ENCODE measurements at places on chromosomes 4 and X.

DNA sequence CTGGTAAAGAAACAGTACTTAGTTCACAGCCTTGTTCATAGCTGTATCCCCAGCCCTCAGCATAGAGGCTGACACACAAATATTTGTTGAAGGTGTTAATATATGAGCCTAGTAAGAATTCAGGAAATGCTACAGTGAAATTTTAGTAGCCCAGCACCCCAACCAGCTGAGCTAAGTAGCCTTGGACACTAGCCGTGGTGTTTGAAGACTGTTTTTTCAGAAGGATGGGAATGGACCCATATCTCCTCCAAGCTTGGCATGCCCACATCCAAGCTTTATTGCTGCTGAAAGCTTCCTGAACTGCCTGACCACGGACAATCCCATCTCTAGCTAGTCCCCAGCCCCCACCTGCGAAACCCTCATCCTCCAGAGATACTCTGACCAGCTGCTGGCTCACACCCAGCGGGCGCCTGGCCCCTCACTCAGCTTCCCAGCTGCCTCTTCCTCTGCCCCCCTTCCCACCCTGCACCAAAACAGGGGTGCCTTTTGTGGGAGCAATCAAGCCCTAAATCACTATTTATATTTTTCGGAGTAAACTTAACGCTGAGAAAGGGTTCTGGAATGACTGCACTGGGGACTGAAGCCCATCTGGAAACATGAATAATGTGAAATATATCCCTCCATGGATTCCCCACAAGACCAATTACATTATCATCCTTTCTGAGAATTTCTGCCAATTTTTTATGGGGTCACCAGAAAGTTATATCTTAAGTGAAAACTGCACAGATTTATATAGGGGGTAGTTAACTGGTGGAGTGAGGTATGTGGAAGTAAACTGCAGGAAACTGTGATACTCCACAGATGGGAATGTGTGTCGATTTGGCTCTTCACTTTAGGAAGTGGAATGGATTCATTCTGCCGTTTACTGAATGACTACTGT, 41.1 kb upstream of the CBR4 start:
- DNase-seq, result no peak

DNA sequence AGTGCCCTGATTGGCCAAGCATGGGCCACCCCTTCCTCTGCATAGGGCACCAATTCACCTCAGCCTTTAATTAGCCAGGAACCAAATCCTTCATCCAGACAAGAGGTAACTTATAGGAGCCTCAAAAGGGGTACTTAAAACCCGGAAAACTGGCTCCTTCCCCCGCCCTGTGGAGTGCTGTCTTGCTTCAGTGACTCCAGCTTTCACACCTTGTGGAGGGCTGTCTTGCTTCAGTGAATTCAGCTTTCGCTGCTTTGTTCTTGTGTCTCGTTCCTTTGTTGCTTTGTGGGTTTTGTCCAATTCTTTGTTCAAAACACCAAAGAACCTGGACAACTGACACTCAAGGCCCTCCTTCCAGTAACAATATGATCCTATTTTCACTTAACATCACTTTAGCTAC, 82.2 kb upstream of the FRG1 start:
- no peak for DNase-seq

GRCh38 chr4:144480068-144480467, 165.9 kb upstream of the HHIP start:
- DNase-seq, result no peak

GRCh38 chrX:70769659-70770227, 138.8 kb downstream of the TEX11 start:
- DNase-seq, result no peak

DNA sequence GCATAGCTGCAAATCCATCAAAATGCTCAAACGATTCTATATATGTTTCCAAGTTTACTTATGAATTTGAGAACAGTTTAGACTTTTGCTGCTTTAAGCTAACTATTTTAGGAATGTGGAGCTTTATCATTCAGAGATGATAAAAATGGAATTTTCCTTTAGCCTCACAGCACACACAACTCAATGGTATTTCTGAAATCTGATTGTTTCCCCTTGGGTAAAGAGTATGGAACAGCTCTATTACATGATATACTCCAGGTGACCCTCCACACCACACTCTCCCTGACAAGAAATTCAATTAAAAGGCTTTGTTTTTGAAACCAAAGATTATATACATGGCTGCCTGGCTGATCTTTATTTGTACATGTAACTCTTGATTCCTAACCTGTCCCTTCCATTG, 120.0 kb downstream of the LUZP4 start:
- DNase-seq, result no peak

- no peak for DNase-seq
Measured at GRCh38 chrX:34437586-34437985, 219.5 kb downstream of the TMEM47 start.

GRCh38 chrX:103918571-103919269, 43.7 kb upstream of the TMSB15B start:
- DNase-seq, result peak; percentile 63

DNA sequence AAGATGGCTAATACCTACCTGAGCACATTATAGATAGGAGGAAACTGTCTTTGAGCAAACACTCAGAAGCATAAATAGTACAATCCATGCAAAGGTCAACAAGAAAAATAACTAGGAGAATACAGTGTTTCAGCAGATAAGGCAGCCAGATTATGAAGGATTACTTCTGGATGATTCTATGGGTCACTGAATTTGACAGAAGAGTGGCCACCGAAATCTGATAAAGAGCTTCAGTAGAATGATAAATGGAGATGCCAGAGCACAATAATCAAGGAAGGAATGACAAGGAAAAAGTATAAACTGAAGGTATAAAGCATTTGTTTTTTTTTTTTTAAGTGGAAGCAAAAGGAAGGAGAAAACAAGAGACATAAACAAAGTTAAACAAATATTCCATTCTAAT, 58.7 kb downstream of the ELF2 start:
- no peak for DNase-seq

GRCh38 chrX:67780694-67781109, 236.9 kb downstream of the AR start:
- DNase-seq, result peak; percentile 0

GRCh38 chrX:107123750-107124149, 5.1 kb upstream of the RBM41 start:
- DNase-seq, result no peak

GRCh38 chr4:171985129-171985528, 171.9 kb downstream of the GALNTL6 start:
- DNase-seq, result no peak

- DNase-seq, result no peak
Measured at GRCh38 chr4:175953960-175954521, 111.6 kb upstream of the WDR17 start.

DNA sequence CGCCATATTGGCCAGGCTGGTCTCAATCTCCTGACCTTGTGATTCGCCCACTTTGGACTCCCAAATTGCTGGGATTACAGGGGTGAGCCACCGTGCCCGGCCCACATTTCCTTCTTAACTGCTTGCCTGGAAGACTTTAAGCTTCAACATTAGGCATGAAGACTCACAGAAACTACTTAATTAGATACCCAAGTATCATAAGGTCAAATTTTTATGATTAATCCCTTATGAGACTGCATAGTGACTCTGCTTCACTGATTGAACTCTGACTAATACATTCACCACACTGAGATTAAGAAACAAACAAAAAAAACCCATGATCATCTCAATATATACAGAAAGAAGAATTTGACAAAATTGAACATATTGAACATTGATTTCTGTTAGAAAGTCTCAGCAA, 87.4 kb upstream of the KCTD8 start:
- DNase-seq, result no peak

GRCh38 chrX:151384807-151385206, 12.2 kb upstream of the VMA21 start:
- DNase-seq, result no peak

- DNase-seq, result no peak
Measured at GRCh38 chr4:7001271-7001670, 41.9 kb upstream of the TADA2B start.

GRCh38 chr4:141028024-141028529, 105.2 kb downstream of the RNF150 start:
- no peak for DNase-seq

DNA sequence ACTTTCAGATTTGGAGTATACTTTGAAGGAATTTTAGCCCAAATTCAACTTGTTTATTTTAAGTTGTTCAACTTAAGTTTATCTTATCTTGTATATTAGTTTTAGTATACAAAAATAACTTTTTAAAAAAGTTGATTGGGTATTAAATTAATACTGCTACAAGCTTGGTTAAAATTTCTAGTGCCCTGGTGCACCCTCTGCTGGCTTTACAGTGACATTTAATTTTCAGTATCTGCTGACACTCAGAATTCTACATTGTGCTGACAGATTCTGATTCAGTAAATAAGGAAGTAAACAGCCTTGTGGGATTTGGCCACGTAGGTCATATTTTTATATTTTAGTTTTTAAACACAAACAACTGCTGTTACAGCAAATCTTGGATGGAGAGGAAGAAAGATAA, 2.9 kb downstream of the EDA start:
- DNase-seq, result peak; percentile 7

DNA sequence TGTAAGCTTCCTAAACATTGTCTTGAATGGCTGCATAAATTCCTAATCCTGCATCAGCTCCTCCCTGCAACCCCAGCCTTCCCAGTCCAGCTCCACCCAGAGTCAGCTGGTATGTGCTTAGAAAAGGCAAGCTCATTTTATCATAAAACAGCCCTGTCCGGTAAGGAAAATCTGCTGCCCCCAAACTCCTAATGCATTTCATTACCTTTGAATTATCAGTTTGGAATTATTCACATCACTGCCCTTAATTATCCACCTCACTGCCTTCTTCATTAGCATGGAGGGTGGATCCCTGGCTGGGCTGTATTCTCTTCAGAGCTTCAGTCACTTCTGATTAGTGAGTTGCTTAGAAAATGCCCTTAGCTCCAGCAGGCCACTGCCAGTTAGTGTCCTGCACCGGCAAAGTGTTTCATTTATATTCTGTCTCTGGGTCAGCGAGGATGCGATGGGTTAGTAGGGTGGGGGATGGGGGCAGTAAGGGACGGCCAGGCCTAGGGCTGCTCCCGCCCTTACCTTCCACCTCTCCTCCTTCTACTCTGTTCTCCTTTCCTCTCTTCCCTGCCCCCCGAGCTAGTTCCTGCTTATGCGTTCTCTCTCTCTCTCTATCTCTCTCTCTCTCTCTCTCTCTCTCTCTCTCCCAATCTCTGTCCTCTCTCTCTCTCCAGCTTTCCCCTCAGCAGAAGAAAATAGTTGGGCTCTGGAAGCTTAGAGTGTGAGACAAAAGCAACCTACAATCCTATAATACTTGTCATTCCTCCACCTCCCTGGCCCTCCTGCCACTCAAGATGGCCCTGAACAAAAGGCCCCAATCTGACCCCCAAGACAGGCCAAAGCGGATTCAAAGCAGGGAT, 174.8 kb upstream of the KLF3 start:
- DNase-seq, result no peak

DNA sequence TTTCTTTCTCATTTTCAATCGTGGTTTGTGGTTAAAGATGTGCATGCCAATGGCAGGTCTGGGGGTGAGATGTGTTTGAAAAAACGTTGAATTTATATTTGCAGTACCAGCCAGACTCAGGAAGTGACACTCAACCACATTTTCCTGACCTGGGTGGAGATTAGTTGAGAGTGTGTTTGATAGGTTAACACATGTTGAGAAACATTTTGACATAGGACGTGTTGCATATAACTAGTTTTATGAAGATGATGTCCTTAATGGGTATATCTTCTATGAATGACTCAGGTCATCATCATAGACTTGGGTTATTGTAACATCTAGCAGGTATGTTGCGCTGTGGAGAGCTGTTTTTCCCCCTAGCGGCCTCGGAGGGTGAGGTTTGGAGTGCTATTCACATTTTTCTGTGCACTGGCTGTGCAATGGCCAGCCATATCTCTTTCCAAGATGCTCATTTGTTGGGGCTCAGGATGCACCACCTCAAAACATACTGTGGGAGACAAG, 21.7 kb upstream of the CD38 start:
- peak; percentile 92 for DNase-seq

DNA sequence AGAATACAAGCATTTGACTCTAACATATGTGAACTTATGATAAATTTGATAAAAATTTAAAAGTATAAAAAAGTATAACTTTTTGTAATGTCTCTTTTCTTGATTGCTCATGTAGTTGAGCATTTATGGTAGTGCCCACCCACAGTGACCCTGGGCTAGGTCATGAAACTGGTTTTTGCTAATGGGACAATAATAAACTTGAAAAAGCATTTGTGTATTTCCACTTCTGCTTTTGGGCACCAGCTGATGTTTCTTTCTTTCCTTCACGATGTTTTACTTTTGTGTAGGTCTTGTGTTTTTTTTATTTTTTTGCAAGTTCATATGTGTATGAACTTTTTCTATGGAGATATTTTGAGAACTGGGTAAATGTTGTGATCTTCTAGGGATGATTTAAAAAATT, 313.1 kb downstream of the CBLL2 start:
- no peak for DNase-seq

DNA sequence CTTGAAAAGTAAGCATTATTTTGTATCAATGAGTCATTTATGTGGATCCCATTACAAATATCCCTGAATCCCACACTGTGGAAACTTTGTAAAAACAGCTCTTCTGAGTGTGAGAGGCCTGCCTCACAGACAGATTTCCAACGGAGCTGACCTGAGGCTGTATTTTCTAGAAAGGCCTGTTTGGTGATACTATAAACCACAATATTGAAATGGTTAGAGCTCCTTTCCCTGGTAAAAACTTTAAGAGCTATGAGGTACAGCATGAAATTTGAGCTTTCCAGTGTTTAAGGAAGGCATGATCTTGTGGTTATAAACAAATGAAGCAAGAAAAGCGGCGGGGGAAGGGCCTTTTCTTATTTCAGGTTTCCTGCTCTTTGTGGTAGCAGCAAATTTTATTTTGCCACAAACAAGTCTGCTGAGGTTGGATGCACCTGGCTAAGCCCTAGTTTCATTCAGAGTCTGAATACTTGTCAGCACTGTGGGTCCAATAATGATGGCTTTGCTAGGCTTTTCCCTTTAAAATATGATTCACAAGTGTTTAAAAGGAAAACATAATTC, 86.8 kb upstream of the ETNPPL start:
- DNase-seq, result peak; percentile 43

- peak; percentile 1 for DNase-seq
Measured at GRCh38 chr4:96352051-96352517, 512.2 kb downstream of the PDHA2 start.

DNA sequence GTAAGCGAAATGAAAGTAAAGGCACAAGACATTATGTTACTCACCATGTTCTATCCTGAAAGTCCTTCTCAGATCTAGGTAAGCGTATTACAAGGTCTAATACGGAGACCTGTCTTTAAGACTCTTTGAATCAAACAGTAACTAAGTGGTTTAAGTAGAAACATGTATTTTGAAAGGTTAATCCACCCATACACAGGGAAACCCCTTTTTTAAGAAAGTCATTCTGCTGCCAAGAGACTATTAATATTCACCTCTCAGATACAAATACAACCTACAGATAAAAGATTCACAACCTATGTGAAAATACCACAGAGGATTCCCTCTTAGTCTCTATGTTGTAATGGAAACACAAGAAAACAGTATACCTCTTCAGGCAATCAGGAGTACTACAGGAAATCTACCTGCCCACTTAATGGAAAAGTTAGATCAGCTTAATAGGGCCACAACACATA, 63.2 kb upstream of the TNIP3 start:
- peak; percentile 32 for DNase-seq

All from activated CD4-positive, alpha-beta T cell treated with anti-CD3 and anti-CD28 coated beads, Interleukin-2, amount 50 U/mL, for 16 hours (primary cell).